ENCODE measurements at places on chromosomes 5 and 9. TPM values are rescaled to one million over a fixed set of nuclear protein-coding genes. Genes with fewer than 3 reads are reported as not detected.

PCDHGA5 gene
- polyA plus RNA-seq: 1.6 TPM

AQP7 gene
- polyA plus RNA-seq: not detected

DNA sequence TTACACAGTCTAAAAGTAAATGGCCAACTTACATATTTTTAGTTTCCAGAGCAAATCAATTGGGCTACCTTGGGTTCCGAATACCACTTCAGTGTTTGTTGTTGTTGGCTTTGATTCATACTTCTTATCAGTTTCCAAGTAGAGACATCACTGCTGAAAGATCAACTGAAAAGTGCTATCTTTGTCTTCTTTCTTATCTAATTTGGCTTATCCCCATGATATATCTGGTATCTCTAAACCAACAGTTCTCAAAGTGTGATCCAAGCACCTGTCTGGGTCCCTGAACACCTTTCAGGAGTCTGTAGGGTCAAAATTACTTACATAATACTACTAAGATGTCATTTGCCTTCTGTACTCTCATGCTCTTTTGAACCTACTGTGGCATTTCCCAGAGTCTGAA is 200.0 kb downstream of the PARP8 start:
- no peak for DNase-seq

- DNase-seq: no peak
Measured at GRCh38 chr5:64190562-64191306, 25.1 kb downstream of the RNF180 start.

- no peak for DNase-seq
Measured at GRCh38 chr5:154211641-154212390, 21.3 kb downstream of the GALNT10 start.

Measured in BJ (cell line).